ENCODE measurements at places on chromosomes 4 and X. TPM values are rescaled to one million over a fixed set of nuclear protein-coding genes. Genes with fewer than 3 reads are reported as not detected.

DNA sequence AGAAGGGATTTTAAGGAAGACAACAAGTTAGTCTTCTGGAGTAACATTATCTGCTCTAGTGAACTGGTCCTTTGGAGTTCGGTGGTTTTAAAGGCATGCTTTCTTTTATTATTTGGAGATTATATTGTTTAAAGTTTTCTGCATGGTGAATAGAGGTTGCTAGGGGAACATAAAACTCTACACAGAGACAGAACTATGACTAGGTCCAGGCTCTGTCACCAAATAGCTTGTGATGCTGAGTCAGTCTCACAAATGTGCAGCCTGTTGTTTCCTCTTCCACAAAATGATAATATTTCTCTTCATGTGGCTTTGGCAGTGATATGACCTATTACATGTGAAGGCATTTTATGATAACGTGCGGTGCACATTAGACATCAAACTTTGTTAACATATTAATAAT, 132.6 kb downstream of the PACRGL start:
- H3K4me3 ChIP-seq, result no peak overlapping the region
- no peaks in the 10 kb centered on the region for H3K36me3 ChIP-seq
- no peaks in the 10 kb centered on the region for H3K4me1 ChIP-seq
- no peak overlapping the region for H3K27ac ChIP-seq
- ATAC-seq, result no peak
- H3K27me3 ChIP-seq, result no peaks in the 10 kb centered on the region

GRCh38 chrX:24166078-24166477, 16.5 kb downstream of the ZFX start:
- peaks cover 27% of the 10 kb centered on the region for H3K4me1 ChIP-seq
- no peak overlapping the region for H3K27ac ChIP-seq
- no peak overlapping the region for H3K4me3 ChIP-seq
- ATAC-seq, result no peak

DNA sequence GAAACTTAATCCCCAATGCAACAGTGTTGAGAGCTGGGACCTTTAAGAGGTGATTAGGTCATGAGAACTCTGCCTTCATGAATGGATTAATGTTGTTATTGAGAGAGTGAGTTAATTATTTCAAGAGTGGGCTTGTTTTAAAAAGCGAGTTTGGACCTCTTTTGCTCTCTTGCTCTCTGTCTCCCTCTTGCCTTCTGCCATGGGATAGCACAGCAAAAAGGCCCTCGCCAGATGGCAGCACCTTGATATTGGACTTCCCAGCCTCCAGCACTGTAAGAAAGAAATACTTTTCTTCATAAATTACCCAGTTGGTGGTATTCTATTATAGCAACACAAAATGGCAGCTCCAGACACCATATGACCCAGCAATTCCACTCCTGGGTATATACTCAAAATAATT, 7.0 kb upstream of the ATP6AP2 start:
- no peak overlapping the region for H3K4me3 ChIP-seq
- no peaks in the 10 kb centered on the region for H3K36me3 ChIP-seq
- no peak overlapping the region for H3K27ac ChIP-seq
- H3K4me1 ChIP-seq, result peaks cover 6% of the 10 kb centered on the region

DNA sequence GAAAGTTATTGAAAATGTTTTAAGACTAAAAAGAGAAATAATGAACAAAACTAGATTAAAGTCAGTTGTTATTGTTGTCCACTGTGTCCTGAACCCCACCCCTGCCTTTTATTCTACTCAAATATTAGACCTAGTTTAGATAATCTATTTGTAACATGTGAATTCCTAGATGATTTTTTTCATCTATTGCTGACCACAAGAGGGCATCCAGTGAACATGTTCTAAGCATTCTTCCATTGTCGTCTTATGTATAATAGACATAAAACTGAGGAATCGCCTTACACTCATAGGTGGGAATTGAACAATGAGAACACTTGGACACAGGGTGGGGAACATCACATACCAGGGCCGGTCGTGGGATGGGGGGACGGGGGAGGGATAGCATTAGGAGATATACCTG, 36.4 kb upstream of the HPRT1 start:
- H3K27me3 ChIP-seq, result no peaks in the 10 kb centered on the region
- H3K27ac ChIP-seq, result no peak overlapping the region
- no peak for ATAC-seq
- H3K4me1 ChIP-seq, result no peaks in the 10 kb centered on the region

DNA sequence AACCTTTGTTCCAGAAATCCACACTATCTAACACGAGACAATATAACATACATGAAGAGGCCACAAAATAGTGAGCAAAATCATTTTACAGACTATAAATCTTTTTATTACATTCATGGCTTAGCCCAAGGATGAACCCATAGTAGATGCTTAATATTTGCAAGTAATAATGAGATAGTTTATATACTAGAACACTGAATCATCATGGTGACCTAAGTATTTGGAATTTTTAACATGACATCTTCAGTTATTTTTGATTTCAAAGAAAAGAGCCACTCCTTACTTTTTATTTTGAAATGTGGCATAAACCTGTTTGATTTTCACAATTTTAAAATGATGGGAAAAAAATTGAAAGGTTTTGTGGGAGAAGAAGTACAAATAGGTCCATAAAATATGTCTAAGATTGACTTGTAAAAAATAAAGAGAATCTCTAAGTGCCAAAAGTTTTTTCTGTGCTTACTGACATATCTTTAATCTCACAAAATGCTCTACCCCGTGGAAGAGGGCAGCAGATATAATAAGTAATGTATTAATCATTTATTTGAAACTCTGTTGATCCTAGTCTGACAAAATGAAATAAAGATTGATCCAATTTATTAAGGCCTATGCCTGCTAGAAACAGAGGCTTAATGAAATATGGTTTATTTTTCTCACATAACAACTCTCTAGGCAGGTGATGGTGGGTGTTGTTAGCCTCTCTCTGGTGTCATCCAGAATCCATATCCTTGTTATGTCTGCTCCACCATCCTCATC, 224.5 kb upstream of the CENPE start:
- H3K27me3 ChIP-seq, result no peaks in the 10 kb centered on the region
- no peak overlapping the region for H3K4me3 ChIP-seq
- no peak for ATAC-seq
- no peaks in the 10 kb centered on the region for H3K4me1 ChIP-seq
- H3K36me3 ChIP-seq, result no peaks in the 10 kb centered on the region

GRCh38 chr4:33696041-33696440, 2548.3 kb downstream of the ARAP2 start:
- H3K27ac ChIP-seq, result no peak overlapping the region
- H3K27me3 ChIP-seq, result no peaks in the 10 kb centered on the region
- no peaks in the 10 kb centered on the region for H3K36me3 ChIP-seq
- no peak overlapping the region for H3K4me3 ChIP-seq
- no peaks in the 10 kb centered on the region for H3K4me1 ChIP-seq
- ATAC-seq, result no peak

GRCh38 chrX:101078716-101079598, at the start of gene TMEM35A:
Gene TMEM35A, plus strand, starts transcription at chrX:101078879. Its CDS starts 124 bp downstream, at chrX:101079003.
- no peak for ATAC-seq
- H3K27ac ChIP-seq, result no peak within 1 kb of the TSS
- H3K4me3 ChIP-seq, result no peak within 1 kb of the TSS
- no peaks in the 10 kb centered on the region for H3K4me1 ChIP-seq

- H3K4me3 ChIP-seq, result no peak overlapping the region
- no peaks in the 10 kb centered on the region for H3K4me1 ChIP-seq
- H3K36me3 ChIP-seq, result no peaks in the 10 kb centered on the region
These were observed 20.5 kb upstream of the TRIM61 start for GRCh38 chr4:164997941-164998340.

- H3K27ac ChIP-seq, result peak within 1 kb of the TSS; percentile 96
- H3K27me3 ChIP-seq, result no peaks in the 10 kb centered on the region
- H3K4me3 ChIP-seq, result peak within 1 kb of the TSS; percentile 99
- peaks cover 18% of the 10 kb centered on the region for H3K4me1 ChIP-seq
These were observed at the start of gene IL2RG for GRCh38 chrX:71111141-71111843. Gene IL2RG, minus strand, starts transcription at chrX:71111577. Its CDS starts 38 bp downstream, at chrX:71111539.

DNA sequence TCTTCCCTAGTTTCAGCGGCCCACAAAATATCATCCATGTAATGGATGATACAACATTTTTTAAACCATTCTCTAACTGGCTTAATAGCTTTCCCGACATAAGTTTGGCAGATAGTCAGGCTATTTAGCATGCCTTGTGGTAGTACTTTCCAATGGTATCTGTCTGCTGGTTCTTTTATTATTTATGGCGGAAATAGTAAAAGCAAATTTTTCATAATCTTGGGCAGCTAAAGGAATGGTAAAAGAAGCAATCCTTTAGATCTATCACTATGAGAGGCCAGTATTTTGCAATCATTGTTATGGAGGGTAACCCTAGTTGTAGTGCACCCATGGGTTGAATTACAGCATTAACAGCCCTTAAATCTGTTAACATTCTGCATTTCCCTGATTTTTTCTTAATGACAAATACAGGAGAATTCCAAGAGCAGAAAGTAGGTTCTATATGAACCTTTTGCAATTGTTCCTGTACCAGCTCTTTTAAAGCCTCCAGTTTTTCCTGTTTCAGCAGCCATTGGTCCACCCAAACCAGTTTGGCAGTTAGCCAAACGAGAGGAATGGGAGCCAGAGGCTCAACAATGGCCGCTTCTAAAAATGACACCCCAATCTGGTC, 14.3 kb upstream of the HSD17B11 start:
- H3K4me3 ChIP-seq, result no peak overlapping the region
- H3K4me1 ChIP-seq, result no peaks in the 10 kb centered on the region
- ATAC-seq, result no peak
- H3K36me3 ChIP-seq, result no peaks in the 10 kb centered on the region
- H3K27me3 ChIP-seq, result peaks cover 15% of the 10 kb centered on the region

DNA sequence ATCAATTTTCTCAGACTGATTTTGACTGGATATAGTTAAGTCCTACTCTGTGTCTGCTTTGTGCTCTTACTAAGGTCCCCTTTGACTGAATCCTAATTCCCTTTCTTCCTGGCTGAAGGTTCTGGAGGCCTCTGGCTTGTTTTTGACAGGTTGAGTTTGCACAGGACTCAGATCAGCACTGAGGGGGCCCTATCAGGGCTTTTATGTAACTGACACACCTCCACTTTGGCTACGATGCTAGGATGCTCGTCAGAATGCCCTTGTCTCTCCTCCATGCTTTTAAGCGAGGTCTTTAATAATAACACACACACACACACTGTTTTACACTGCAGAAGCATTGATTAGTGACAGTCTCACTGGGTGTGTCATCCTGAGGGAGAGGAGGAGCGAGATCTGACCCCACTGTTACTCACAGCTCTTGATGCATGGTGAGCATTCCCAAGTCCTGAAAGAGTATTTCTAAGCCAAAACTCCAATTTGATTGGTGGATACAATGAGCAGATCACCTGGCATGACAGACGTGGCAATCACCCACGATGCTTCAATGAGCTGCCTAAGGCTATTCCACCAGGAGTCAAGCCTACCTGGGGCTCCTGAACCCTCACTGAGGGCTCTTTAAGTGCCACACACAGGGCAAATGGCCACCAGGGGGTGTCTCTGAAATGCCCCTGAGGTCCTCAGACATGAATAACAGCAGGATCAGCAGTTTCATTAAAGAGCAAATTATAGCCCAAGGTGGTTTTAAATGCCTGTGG, 130.4 kb upstream of the CPEB2 start:
- H3K27ac ChIP-seq, result no peak overlapping the region
- peak; percentile 45 for ATAC-seq
- no peaks in the 10 kb centered on the region for H3K4me1 ChIP-seq
- H3K27me3 ChIP-seq, result peaks cover 19% of the 10 kb centered on the region

- H3K4me3 ChIP-seq, result no peak overlapping the region
- H3K27me3 ChIP-seq, result no peaks in the 10 kb centered on the region
- no peaks in the 10 kb centered on the region for H3K4me1 ChIP-seq
- no peak overlapping the region for H3K27ac ChIP-seq
These were observed 1480.8 kb downstream of the TECRL start for GRCh38 chr4:62928483-62928882.

- ATAC-seq, result peak; percentile 46
- no peaks in the 10 kb centered on the region for H3K27me3 ChIP-seq
- no peaks in the 10 kb centered on the region for H3K4me1 ChIP-seq
- no peak overlapping the region for H3K4me3 ChIP-seq
These were observed 722 bp downstream of the SLC10A7 start for GRCh38 chr4:146520896-146521540.

GRCh38 chr4:73205482-73205881, 53.1 kb downstream of the ANKRD17 start:
- H3K4me1 ChIP-seq, result peaks cover 32% of the 10 kb centered on the region
- H3K27ac ChIP-seq, result no peak overlapping the region
- ATAC-seq, result no peak
- H3K4me3 ChIP-seq, result no peak overlapping the region

DNA sequence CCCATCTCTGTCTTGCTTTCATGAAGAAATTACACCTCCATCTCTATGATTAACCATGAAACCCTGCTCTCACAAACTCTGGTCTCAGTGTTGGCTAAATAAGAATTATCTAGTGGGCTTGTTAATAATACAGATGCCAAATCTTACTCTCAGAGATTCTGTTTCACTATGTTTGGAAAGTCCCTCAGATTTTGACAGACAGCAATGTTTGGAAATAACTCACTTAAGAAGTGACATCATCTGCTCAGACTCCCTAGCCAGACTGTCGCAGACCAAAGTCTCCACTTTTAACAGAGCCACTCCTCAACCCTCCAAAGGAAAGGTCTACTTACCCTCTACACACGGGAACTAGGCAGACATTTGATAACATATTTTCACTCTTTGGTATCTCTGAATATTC, 328.5 kb upstream of the FGF16 start:
- H3K4me3 ChIP-seq, result no peak overlapping the region
- ATAC-seq, result no peak
- no peaks in the 10 kb centered on the region for H3K36me3 ChIP-seq
- H3K4me1 ChIP-seq, result no peaks in the 10 kb centered on the region
- no peaks in the 10 kb centered on the region for H3K27me3 ChIP-seq

GRCh38 chr4:128603081-128603480, 206.4 kb upstream of the JADE1 start:
- H3K36me3 ChIP-seq, result no peaks in the 10 kb centered on the region
- no peak overlapping the region for H3K4me3 ChIP-seq
- peaks cover 3% of the 10 kb centered on the region for H3K4me1 ChIP-seq
- no peak overlapping the region for H3K27ac ChIP-seq

GRCh38 chr4:88178626-88179231, 20.3 kb upstream of the ABCG2 start:
- H3K27ac ChIP-seq, result no peak overlapping the region
- ATAC-seq, result no peak
- no peaks in the 10 kb centered on the region for H3K4me1 ChIP-seq
- H3K27me3 ChIP-seq, result peaks cover 3% of the 10 kb centered on the region

DNA sequence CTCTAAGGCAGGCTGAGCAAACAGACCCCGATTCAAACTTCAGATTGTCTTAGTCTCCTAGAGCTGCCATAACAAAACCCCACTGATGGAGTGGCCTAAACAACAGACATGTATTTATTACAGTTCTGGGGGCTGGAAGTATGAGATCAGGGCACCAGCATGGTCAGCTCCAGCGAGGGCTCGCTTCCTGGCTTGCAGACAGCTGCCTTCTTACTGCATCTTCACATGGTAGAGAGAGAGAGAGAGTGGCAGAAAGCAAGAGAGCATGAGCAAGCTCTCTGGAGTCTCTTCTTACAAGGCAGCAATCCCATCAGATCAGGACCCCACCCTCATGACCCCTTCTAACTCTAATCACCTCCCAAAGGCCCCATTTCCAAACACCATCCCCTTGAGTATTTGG, 22.3 kb upstream of the SORCS2 start:
- peaks cover 6% of the 10 kb centered on the region for H3K4me1 ChIP-seq
- no peaks in the 10 kb centered on the region for H3K27me3 ChIP-seq
- H3K36me3 ChIP-seq, result no peaks in the 10 kb centered on the region
- no peak overlapping the region for H3K4me3 ChIP-seq
- no peak overlapping the region for H3K27ac ChIP-seq

The PRKG2 gene
- total RNA-seq, result 0.66 TPM

The RASGEF1B gene
- total RNA-seq, result 0.61 TPM

The PPARGC1A gene
- not detected for total RNA-seq

The GABRQ gene
- 0.05 TPM for total RNA-seq

The ZNF182 gene
- total RNA-seq, result 10.1 TPM
